Breast epithelium (tissue), 4 donors: ENCODE measurements at places on chromosomes 1 and 21. TPM values are rescaled to one million over a fixed set of nuclear protein-coding genes. Genes with fewer than 3 reads are reported as not detected.

- H3K27ac ChIP-seq = no peak overlapping the region
- H3K27me3 ChIP-seq = no peaks in the 10 kb centered on the region
- no peak for DNase-seq
- H3K36me3 ChIP-seq = no peaks in the 10 kb centered on the region
- H3K4me3 ChIP-seq = no peak overlapping the region
Observed at GRCh38 chr1:246279402-246279801, 227.7 kb downstream of the SMYD3 start.

Gene SNRPE
- total RNA-seq = 51.8 TPM

Gene RNU1-2
- total RNA-seq = under 0.01 TPM

GRCh38 chr1:168125051-168125450 is 11.7 kb downstream of the GPR161 start:
- no peaks in the 10 kb centered on the region for H3K4me1 ChIP-seq
- no peak for DNase-seq
- no peaks in the 10 kb centered on the region for H3K36me3 ChIP-seq
- H3K27me3 ChIP-seq = no peaks in the 10 kb centered on the region
- H3K27ac ChIP-seq = no peak overlapping the region
- H3K4me3 ChIP-seq = no peak overlapping the region

- no peaks in the 10 kb centered on the region for H3K4me1 ChIP-seq
- no peaks in the 10 kb centered on the region for H3K36me3 ChIP-seq
Observed at GRCh38 chr1:98323388-98323787, 338.1 kb upstream of the SNX7 start.

Gene GREM2
- 2.0 TPM for total RNA-seq

- no peaks in the 10 kb centered on the region for H3K27me3 ChIP-seq
- no peak for DNase-seq
- H3K27ac ChIP-seq = no peak within 1 kb of the TSS
- H3K4me1 ChIP-seq = no peaks in the 10 kb centered on the region
Observed at GRCh38 chr1:981955-982558, at the start of gene PERM1. PERM1 (minus strand) TSS chr1:982093; CDS start chr1:981029, 1,064 bp downstream.

Gene GPR37L1
- total RNA-seq = not detected

Gene ATP8B2
- total RNA-seq = 64.8 TPM

GRCh38 chr1:18192974-18193373 is 85.4 kb downstream of the IGSF21 start:
- no peak for DNase-seq
- H3K36me3 ChIP-seq = no peaks in the 10 kb centered on the region
- H3K27me3 ChIP-seq = no peaks in the 10 kb centered on the region
- no peaks in the 10 kb centered on the region for H3K4me1 ChIP-seq

DNA sequence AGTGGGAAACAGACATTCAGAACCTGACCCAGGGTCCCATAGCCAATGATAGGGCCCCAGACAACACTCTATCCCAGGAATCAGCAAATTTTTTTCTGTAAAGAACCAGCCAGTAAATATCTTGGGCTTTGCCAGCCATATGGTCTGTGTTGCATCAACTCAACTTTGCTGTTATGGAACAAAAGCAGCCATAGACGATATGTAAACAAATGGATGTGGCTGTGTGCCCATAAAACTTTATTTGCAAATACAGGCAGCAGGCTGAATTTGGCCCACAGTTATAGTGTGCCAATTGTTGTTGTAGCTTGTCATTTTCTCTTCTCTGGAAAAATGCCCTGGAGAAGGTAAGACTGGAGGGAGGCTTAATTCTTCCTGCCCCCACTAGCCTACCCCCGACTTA is 431.1 kb upstream of the VAMP3 start:
- H3K27me3 ChIP-seq = no peaks in the 10 kb centered on the region
- H3K4me3 ChIP-seq = no peak overlapping the region
- no peaks in the 10 kb centered on the region for H3K36me3 ChIP-seq
- no peak overlapping the region for H3K27ac ChIP-seq
